Vagina (tissue), 2 donors: ENCODE measurements at places on chromosomes 5 and 9.
A peak's percentile ranks its signal among the peaks of the same experiment; 100 is the strongest.

GRCh38 chr5:116492776-116493175 lies 81.8 kb downstream of the SEMA6A start:
- no peak for DNase-seq

GRCh38 chr9:14052359-14052758 lies 261.6 kb downstream of the NFIB start:
- DNase-seq: no peak

- DNase-seq: peak; percentile 56
Observed at GRCh38 chr5:77171141-77171910, 39.2 kb upstream of the PDE8B start.

DNA sequence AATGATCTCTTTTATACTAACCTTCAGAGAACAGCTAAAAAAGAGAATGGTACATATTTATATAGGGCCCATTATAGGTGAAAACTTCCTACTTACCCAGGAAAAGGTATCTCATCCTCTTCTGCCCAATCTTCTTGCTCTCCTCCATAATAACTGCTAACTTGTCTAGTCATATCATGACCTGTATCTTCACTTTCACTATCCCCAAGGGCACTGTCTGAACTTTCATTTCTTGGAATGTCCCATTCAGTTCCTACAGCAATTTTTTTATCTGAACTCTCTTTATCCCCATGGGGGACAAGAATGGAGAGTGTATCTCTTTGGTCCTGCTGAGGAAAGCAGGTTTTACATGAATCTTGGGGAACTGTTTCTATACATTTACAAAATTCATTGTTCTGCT lies 36.4 kb upstream of the RAPGEF6 start:
- DNase-seq: no peak

DNA sequence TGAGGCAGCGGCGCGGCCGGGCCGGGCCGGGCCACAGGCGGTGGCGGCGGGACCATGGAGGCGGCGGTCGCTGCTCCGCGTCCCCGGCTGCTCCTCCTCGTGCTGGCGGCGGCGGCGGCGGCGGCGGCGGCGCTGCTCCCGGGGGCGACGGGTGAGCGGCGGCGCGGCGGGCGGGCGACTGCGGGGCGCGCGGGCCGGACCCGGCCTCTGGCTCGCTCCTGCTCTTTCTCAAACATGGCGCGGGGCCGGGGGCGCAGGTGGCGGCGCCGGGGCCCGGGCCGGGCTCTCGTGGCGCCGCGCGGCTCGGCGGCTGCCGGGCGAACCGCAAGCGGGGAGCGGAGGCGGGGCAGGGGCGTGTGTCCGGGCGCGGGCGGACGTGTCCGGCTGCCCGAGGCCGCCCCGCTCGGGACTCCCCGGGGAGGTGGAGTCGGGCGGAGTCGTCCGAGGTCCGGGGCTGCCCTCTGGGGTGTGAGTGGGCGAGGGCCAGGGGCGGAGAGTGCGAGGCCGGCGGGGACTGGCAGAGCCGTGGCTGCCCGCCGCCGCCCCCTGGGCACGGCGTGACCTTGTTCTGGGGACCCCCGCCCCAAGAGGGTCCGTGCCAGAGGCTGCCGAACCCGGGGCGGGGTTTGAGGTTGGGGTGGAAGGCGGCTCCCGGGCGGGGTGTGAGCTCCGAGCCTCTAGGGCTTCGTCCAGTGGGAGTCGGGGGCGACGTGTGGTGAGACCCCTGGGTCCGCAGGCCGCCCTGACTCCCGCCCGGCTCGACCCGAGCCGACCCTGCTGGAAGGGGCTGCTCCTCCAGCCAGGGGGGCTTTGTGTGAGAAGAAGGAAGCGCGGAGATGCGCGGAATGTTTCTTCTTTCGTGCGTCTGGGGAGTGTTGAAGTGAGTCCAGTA lies 485 bp downstream of the TGFBR1 start:
- no peak for DNase-seq

DNA sequence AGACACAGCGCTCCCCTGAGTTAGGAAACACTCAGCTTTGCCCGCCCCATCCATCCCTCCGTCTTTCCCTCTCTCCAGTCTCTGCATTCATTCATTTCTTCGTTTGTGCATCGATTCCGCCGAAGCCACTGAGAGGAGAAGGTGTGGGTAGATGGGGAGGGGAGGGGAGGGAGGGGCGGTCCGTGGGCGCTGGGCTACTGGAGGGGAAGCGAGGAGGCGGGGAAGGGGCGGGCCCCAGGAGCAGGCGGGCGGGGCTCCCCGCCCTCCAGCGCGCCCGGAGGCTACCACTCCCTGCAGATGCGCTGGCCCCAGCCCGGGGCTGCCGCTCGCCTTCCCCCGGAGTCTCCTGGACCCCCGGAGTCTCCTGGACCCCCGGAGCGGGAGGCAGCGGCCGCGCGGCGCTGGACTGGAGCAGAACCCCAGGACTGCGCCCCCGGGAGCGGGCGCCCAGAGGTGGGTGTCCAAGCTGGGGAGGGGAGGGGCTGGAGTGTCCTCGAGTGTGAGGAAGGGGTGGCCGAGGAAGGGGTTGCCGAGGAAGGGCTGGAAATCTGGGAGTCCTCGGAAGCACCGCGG lies 159.5 kb downstream of the C9orf152 start:
- DNase-seq: no peak

GRCh38 chr5:116887104-116887503 lies 312.5 kb upstream of the SEMA6A start:
- DNase-seq: no peak

GRCh38 chr5:166370928-166371690 lies 1920.3 kb upstream of the WWC1 start:
- no peak for DNase-seq

DNA sequence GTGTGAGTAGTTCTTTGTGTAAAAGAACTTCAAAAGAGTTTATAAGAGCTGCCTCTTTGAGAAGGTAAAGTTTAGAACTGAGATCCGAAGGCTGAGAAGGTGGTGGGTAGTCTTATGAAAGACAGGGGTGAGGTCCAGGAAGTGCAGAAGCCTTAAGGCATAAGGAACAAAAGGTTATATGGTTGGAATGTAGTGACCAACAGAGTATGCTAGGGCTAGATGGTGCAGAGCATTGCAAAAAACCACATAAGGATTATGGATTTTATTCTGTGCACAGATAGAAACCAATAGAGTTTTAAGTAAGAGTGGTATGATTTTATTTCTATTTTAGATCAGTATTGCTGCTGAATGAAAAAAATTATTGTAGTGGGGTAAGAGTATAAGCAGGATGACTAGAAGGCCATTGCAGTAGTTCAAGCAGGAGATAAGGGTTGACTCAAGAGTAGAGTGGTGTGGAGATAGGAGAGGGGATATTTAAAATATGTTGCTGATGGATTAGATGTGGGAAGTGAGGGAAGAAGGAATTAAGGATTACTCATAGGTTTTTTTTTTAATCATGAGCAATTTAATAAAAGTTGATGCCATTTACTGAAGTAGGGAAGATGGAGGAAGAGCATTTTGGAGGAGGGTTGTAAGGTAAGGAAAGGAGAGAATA lies 3.7 kb downstream of the RECK start:
- no peak for DNase-seq

DNA sequence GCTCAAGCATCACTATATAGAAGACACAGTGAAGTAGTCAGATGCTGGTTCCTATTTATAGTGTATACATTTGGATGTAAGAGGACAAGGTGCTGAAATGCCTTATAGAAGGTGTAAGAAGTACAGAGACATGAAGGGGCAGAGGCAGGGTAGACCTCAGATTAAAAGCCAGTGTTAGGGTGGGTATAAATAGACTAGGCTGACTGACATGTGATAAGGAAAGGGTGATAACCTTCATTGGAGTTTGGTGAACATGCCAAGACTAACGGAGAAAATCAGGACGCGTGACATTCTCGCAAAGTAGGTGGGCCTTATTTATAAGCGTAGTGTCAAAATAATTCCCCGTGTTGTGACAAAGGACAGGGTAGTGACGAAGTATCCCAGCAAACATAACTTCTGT lies 59.1 kb upstream of the HRH2 start:
- DNase-seq: no peak

GRCh38 chr9:95783426-95783975 lies 92.0 kb upstream of the ERCC6L2 start:
- DNase-seq: no peak

GRCh38 chr5:17216974-17217492 lies 398 bp upstream of the BASP1 start:
- DNase-seq: no peak

DNA sequence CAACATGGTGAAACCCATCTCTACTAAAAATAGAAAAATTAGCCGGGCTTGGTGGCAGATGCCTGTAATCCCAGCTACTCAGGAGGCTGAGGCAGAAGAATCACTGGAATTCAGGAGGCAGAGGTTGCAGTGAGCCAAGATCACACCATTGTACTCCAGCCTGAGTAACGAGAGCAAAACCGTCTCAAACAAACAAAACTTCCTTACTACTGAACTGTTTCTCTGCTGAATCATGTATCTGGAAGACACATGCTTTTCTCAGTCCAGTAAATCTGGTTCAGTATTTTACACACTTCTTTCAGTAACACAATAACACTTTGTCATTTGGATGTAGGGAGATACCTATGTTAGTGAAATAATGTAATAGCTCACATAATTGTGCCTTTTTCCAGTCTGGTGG lies 7.9 kb downstream of the TRMT10B start:
- no peak for DNase-seq

GRCh38 chr5:96636046-96636445 lies 26.1 kb upstream of the CAST start:
- no peak for DNase-seq

DNA sequence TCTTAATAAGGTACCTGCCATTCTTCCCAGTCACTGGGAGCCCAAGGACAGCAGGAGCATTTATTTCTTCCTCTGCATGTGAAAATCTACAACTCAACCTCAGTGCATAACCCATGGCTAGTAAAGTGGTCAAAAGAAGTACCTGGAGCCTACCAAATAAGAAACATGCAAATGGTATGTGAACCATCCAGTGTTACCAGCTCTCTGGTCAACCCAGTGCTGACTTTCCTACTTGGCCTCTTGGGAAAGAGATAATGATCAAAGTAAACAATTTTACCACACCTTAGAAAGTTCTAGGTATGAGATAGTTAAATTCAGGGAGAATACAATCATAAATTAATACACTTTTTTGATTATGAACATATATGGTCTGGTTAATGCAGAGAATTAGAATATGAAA lies 325.6 kb downstream of the ENC1 start:
- no peak for DNase-seq

DNA sequence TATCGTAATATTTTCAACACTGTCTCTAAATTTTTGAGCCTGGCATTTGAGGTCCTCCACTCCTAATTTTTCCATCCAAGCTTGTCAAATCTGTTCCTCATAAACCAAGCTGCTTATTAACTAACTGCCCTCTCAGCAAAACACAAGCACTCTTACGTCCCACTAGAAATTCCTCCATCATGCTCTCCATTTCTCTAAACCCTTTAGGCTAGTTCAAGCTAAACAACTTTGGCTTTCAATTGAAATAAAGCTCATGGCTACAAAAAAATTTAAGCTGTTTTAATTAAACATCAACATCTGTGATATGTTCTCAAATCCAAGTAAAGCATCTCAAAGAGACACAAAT lies 45.7 kb downstream of the RNF145 start:
- DNase-seq: no peak

DNA sequence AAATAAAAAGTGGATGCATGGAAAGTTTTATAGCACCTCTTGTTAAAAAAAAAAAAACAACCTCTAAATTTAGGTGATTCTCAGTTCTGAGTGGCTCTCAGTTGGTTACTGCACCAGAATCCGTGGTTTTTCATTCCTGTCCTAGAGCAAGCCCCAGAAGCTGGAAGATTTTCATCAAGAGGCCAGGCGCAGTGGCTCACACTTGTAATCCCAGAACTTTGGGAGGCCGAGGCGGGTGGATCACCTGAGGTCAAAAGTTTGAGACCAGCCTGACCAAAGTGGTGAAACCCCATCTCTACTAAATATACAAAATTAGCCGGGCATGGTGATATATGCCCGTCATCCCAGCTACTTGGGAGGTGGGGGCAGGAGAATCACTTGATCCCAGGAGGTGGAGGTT lies 27.2 kb upstream of the SLC9A3 start:
- DNase-seq: no peak

DNA sequence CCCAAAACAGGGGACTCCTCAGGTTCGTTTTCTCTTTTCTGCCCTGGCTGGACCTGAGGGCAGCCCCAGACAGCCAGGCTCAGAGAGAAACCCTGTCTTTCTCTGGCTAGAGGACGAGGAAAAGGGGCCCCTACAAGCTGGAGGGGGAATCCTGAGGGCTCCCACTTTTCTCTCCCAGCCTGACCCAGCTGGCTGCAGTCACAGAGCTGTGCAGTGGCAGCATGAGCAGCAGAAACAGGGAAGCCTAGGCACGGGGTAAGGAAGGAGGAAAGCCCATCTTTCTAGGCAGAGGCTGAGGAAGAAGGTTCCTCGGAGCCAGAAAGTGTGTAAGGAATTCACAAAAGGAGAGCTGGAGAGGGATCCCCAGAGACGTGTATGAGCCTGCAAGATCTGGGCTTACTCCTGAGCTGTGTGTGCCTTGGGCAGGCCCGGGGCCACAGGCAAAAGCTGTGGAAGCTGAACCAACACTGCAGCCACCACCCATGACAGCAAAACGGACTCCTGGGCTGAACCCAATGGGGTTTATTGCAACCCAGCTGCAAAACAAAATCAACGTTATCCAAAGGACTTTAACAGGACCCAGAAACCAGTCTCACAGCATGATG lies 16.2 kb downstream of the CAMSAP1 start:
- no peak for DNase-seq

- no peak for DNase-seq
Observed at GRCh38 chr9:137321726-137322361, 19.8 kb upstream of the NRARP start.

GRCh38 chr9:13621872-13622564 lies 342.5 kb upstream of the MPDZ start:
- no peak for DNase-seq

DNA sequence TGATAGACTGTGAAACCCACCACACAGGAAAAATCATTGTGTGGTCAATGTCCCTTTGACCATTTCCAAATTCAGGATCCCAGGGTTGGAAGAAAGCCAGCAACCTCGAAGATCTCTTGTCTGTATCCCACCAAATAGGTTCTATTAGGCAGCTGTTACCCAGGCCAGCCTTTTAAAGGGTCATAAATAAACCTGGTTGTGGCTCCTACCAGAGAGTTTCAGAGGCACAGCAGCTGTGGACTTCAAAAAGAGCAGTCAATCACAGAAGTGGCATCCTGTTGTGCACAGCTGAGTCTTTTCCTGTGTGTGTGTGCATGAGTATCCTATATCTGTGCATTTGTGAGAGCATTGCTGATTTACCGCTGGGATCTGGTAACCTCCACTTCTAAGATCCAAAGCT lies 23.7 kb upstream of the OR2S2 start:
- no peak for DNase-seq

- DNase-seq: no peak
Observed at GRCh38 chr5:147880487-147880886, 2.0 kb downstream of the SCGB3A2 start.
